Motor neuron (in vitro differentiated cells): ENCODE measurements at places on chromosomes 3 and 15. TPM values are rescaled to one million over a fixed set of nuclear protein-coding genes. Genes with fewer than 3 reads are reported as not detected.

- ATAC-seq: no peak
These were observed 101.2 kb upstream of the SMAD3 start for GRCh38 chr15:66964111-66964738.

- ATAC-seq: no peak
These were observed 132.3 kb upstream of the MB21D2 start for GRCh38 chr3:193049935-193050334.

DNA sequence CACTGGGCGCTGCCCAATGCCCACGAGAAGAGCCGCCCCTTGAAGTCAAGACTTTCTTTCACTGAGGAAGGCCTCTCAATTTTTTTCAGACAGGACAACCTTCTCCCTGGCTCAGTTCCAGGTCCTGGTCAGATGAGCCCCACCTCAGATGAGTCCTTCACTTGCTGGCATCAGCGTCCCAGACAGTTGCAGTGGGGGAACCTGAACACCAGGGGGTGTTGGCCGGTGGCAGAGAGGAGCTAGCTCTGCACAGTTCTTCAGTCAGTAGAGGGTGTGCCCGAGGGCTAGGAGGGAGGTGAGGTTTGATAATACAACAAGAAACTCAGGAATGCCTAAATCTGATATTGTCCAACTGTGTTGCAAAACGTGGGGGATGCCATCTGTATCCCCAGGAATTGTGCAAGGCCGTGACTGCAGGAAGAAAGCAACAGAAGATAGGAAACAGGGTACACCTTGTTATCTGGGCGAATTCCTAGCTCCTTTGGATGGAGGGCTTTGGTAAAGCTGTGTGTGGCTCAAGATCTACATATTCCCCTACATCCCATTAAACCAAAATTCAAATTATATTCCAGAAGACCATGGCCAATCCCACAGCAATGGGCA lies 34.3 kb downstream of the CCR3 start:
- ATAC-seq: no peak

EPHB1 gene
- total RNA-seq: 13.7 and 18.5 TPM in 2 replicates

DNA sequence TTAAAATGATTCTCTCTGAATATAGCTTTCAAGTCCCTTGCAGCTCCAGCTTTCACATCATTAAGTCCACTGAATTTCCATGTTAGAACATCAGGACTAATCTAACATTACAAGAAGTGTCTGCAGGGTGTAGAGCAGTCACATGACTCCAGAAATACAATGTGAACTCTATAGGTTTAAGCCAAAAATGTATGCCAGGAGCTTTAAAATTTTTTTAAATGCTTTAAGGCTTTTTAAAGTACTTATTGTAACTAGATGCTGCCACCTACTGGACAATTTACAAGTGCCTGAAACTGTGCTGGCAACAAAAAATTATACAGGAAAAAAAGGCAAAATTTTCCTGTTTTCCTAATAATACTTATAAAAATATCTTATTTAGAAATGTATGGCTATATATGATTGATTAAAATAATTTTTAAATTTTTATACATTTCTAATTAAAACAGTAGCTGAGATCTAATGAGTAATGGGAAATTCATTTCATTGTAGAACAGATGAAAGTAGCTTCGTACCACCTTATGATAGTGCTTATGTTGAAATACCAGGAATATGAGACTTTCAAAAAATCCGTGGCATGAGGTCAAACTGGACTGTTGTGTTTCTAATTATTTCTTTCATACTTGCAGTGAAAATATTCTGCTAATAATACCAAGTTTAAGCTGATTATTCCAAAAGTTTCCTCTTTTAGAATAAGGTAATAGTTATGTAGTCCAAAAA lies 25.7 kb downstream of the FSIP1 start:
- no peak for ATAC-seq

TRIM42 gene
- total RNA-seq: 0.58 TPM in 1 of 2 replicates, not detected in the other

- no peak for ATAC-seq
These were observed 236.3 kb downstream of the MEX3B start for GRCh38 chr15:81809543-81809942.

GRCh38 chr15:71705151-71705550 lies 105.2 kb upstream of the NR2E3 start:
- ATAC-seq: no peak

MASP1 gene
- total RNA-seq: 0.41 and 0.63 TPM in 2 replicates

ZNF660 gene
- 6.3 and 9.1 TPM in 2 replicates for total RNA-seq

- ATAC-seq: no peak
These were observed 56.9 kb upstream of the SLCO2A1 start for GRCh38 chr3:134086616-134087015.

INSYN1 gene
- total RNA-seq: 0.49 and 1.3 TPM in 2 replicates

GRCh38 chr15:65081270-65081669 lies 4.7 kb downstream of the KBTBD13 start:
- no peak for ATAC-seq

GRCh38 chr3:159910991-159911663 lies 77.5 kb upstream of the IL12A start:
- no peak for ATAC-seq

DNA sequence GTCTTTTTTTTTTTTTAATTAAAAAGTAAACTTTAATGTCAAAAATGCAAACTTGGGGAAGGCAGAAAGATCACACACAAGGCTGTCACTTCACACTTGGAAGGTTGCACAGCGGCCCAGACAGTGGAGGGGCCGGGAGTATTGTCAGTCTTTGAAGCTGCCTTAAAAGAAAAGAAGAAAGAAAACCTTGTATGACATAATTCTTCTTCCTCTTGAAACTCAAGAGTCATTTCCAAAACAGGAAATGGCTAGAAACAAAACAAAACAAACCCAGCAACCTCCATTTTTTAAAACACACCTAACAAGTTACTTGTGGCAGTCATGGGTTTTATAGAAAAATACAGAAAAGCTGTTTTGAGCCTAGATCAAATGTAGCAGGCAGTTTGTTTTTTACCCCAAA lies 68.1 kb upstream of the MAGI1 start:
- no peak for ATAC-seq

DNA sequence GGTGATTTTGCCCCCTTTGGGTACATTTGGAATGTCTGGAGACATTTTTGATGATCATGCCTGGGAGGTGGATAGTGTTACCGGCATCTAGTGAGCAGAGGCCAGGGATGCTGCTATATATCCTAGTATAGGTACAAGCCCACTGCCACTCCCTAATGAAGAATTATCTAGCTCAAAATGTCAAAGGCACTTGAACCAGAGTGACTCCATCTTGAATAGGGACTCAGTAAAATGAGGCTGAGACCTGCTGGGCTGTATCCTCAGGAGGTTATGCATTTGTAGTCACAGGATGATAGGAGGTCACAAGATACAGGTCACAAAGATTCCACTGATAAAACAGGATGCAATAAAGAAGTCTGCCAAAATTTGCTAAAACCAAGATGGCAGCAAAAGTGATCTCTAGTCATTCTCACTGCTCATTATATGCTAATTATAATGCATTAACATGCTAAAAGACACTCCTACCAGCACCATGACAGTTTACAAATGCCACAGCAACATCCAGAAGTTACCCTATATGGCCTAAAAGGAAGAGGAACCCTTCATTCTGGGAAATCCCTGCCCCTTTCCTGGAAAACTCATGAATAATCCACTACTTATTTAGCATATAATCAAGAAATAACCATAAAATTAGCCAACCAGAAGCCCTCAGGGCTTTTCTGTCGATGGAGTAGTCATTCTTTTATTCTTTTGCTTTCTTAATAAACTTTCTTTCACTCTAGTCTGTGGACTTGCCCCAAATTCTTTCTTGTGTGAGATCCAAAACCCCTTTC lies 40.0 kb upstream of the FAM3D start:
- no peak for ATAC-seq

AMOTL2 gene
- total RNA-seq: 25.6 and 35.6 TPM in 2 replicates

- ATAC-seq: no peak
These were observed 218.7 kb upstream of the ATP10A start for GRCh38 chr15:26081758-26082220.

GXYLT2 gene
- 0.14 and 0.36 TPM in 2 replicates for total RNA-seq

DNA sequence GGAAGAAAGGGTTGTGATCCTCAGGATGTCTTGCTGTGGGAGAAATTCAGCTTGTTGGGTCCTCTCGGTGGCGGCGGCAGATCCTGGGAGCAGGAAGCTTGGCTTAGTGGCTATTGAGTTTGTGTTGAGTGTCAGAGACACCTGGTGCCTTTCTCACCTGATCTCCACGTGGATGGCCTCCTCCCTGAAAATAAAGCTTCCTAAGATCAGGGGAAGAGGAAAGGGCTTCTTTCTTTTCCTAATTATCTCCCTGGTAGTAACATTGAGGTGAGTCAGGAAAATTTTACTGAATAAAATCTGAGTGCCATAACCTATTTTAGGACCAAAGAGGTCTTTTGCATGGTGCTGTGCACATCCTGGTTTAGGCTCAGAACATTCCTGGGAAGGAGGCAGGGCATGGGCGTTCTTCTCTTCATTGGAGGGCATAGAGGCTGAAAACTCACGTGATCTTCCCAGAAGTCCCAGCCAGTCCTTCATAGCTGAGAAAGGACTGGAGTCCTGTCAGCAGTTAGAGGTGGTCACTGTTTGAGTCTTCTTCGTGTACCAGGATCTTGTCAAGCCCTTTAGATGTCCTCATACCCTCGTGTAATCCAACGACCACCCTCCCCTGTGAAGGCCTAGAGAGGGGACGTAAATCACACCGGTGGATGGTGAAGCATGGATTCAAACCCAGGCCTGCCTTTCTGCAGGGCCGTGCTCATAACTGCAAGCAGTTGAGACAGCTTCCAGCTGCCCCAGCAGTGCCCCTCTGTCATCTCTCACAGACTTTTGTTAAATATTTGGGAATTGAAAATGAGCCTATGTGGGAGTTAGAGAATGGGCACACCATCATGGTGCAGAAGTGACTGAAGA lies 1.1 kb downstream of the CMTM8 start:
- no peak for ATAC-seq

DNA sequence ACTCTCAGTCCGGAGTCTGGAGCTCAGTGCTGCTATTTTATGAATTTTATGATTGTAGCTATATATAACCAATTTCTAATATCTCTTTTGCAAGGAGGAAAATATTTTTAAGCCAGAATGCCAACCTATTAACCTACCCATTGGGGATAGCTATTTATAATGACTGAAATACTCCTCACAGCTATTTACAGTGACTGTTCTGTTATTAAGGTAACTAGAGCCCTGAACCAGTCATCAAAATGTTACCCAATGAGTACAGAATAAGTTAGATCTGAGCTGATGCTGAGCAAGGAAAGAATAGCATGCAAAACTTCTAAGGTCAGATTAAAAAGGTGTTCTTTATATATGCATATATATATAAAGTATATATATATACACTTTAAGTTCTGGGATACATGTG lies 79.6 kb upstream of the PPP2R3A start:
- no peak for ATAC-seq

DNA sequence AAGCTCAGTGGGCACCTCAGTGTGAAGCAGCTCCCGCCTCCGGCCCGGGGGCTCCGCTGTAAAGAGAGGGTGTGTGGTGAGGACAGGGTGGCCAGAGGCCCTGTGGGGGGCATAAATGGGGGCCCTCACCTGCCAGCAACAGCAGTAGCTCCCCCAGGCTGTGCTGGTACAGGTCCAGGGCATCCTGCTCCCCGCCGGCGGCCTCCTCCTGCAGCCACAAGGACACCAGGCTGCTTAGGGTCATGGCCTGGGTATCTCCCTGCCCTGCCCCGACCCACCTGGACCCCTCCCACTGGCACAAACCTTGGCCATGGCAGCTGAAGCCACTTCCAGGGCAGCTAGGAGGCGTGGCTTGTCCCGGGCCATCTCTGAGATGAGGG lies 4.8 kb downstream of the ULK3 start:
- no peak for ATAC-seq

DNA sequence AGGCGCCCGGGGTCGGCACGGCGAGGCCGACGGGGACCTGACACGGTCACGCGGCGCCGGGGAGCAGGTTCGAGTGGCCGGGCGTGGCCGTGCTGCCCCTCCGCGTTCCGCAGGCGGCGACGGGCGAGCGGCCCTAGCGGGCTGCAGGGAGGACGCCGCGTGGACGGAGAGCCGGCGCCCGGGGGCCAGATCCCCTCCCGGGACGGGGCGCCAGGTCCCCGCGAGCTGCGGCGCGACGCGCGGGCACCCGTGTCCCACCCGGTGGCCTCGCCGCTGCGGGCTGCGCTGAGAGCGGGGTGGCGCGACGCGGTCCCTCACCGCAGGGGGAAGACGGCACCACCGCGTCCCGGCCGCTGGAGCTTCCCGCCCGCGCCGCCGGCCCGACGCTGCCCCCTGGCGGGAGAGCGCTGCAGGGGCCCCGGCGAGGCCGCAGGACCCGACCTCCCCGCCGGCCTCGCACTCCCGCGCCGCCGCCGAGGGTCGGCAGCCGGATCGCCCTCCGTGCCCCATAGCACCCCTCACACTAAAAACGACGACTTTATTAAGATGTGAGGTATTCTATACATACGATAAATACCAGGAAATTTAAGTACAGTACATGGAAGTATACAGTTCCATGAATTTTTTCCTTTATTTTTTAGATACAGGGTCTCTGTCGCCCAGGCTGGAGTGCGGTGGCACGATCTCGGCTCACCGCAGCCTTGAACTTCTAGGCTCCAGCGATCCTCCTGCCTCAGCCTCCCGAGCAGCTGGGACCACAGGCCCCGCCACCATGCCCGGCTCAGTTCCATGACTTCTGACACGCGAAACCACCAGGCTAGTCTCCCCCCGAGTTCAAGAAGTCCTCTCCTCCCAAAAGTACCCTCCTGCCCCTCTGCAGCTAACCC lies 1.3 kb upstream of the PIGZ start:
- peak; percentile 60 for ATAC-seq

- no peak for ATAC-seq
These were observed 3.5 kb downstream of the DUSP7 start for GRCh38 chr3:52052831-52053306.

DNA sequence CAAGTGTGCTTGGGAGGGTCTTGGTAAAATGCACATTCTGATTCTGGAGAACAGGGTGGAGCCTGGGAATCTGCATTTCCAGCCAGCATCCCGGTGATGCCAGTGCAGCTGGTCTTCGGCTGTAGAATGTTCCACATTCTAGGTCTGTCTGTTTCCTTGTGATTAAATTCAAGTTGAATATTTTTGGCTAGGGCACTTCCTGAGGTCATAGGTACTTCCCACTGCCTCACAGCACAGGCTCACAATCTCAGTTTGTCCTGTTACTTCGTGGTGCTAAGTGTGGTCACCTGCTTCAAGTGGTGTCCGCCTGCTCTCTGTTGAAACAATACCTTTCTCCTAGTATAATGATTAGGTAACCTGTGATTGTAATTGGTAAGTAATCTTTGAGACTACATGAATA lies 40.1 kb downstream of the FLNB start:
- no peak for ATAC-seq

UROC1 gene
- 0.35 TPM in 1 of 2 replicates, not detected in the other for total RNA-seq

- ATAC-seq: no peak
These were observed 764.5 kb downstream of the TUSC7 start for GRCh38 chr3:117473981-117474538.

- no peak for ATAC-seq
These were observed 1134.9 kb downstream of the ROBO2 start for GRCh38 chr3:78174821-78175220.

TEX55 gene
- total RNA-seq: 0.74 TPM in 1 of 2 replicates, not detected in the other
